ENCODE measurements at places on chromosomes 7 and 10. TPM values are rescaled to one million over a fixed set of nuclear protein-coding genes. Genes with fewer than 3 reads are reported as not detected.

DNA sequence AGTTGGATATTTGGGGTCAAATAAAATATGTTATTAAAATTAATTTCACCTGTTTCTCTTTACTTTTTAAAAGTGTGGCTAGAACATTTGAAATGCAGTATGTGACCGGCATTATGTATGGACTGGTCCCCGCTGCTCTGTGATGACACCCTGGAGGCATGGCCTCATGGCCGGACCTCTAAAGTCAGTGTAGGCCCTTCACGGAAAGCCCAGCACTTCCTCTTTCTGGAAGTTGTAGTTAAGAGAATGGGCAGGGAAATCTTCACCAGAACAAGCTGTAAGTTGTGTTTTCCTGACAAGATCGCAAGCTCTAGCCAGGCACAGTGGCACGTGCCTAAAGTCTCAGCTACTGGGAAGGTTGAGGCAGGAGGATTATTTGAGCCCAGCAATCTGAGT, 38.3 kb upstream of the SRGN start:
- DNase-seq = no peak

DNA sequence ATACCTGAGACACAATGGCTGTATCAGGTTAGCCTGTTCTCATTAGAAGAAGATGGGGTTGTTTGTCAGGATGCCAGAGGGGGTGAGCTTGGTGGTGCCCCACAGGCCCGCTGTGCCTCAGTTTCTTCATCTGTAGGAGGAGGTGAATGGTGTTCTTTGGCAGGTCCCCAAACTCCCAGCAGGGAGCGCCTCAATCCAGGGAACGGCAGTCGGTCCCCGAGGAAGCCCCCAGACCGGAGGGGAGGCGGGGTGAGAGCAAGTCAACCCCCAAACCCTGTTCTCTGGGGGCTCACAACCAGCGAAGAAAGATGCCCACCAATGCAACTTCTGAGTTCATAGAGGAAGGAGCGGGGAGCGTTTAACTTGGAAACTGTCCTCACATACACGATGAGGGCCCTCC, 16.0 kb downstream of the C10orf105 start:
- DNase-seq = no peak

GRCh38 chr7:69908454-69908853, 310.2 kb downstream of the AUTS2 start:
- no peak for DNase-seq

- DNase-seq = no peak
Observed at GRCh38 chr10:63494951-63495350, 26.2 kb upstream of the REEP3 start.

DNA sequence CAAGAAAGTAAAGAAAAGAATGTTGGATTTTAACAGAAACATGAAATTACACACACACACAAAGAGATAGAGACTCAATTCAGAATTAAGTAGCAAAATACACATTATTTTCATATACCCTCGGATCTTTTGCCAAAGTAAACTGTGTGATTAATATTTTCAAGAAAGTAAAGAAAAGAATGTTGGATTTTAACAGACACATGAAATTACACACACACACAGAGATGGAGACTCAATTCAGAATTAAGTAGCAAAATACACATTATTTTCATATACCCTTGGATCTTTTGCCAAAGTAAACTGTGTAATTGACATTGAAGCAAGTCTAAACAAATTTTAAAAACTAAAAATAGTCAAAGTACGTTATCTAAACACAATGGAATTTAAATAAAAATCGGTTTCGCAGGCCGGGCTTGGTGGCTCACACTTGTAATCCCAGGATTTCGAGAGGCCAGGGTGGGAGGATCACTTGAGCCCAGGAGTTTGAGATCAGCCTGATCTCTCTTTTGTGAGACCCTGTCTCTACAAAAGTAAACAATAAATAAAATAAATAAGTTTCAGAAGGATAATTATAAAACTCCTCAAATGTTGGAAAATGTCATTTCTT, 337.3 kb upstream of the MAGI2 start:
- DNase-seq = no peak

DNA sequence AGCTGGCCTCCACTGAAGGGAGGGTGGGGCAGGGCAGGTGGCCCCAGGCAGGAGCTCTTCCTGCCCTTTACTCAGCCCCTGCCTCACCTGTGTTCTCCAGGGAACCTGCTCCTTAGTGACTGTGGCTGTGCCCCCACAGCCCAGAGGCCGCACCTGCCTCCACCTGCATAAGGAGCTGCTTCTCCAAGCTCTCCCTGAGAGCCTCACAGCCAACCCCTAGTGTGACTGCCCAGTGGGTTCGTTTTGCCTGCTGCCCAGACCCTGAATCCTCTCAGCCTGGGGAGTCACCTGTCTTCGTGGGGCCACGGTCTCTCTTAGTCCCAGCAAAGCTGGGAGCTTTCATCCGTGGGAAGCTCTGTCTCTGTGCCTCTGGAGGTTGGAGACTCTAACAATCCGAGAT, 94.4 kb downstream of the GLRX3 start:
- peak; percentile 66 for DNase-seq

DNA sequence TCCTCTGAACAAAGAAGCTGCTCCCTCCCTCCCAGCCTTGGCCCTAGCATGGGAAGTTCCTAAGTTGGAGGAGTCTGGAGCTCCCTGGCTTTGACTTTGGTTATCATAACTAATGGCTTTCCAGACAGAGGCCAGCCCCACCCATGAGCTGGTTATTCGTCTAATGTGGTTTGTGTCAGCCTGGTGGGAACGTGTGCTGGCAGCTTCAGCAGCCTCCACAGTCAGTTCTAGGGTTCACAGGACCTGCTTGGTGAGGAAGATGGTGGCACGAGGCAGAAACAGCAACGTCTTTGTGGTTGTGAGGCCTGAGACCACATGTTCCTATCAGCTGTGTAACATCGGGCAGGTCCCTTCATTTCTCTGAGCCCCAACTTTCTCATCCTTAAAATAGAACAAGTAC, 103.1 kb downstream of the PAXIP1 start:
- no peak for DNase-seq

GRCh38 chr7:52959878-52960660, 75.4 kb upstream of the POM121L12 start:
- no peak for DNase-seq

GRCh38 chr10:117790179-117790578, 247.6 kb downstream of the EMX2 start:
- DNase-seq = no peak

- DNase-seq = no peak
Observed at GRCh38 chr10:121096617-121097431, 245.7 kb downstream of the WDR11 start.

- DNase-seq = peak; percentile 54
Observed at GRCh38 chr10:47321521-47322195, 596 bp upstream of the GDF2 start.

DNA sequence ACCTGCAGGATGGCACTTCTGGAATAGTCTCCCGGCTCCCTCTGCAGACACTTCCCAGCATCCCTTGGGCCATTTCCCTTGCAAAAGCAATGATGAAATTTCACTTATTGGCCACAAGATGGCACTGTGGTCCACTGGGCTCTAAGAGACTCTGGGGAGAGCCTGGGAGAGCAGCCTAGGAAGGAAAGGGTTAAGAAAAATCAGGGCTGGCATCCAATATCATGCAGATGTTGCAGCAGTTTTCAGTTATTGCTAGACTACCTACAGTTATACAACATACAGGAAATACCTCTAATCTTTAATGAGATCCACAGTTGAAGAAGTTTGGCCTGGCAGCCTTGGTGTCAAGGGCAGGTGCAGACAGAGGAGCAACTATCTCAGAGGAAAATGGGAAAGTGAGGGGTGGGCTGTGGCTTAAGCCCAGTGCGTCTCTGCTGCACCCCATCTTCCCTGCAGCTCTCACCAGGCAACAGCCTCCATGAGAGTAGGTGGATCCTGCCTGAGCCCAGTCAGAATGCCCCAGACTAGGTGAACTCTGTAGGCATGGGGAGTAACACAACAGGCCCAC, 100.2 kb upstream of the PRSS58 start:
- no peak for DNase-seq

GRCh38 chr7:120201290-120201689, 71.7 kb upstream of the KCND2 start:
- no peak for DNase-seq

NCAPG2 gene
- 3.6 TPM for total RNA-seq

DPP6 gene
- not detected for total RNA-seq

AGMO gene
- 0.40 TPM for total RNA-seq

PILRA gene
- total RNA-seq = 2.3 TPM

PPP1R9A gene
- 42.8 TPM for total RNA-seq

ZDHHC6 gene
- total RNA-seq = 18.3 TPM
